ENCODE measurements at places on chromosomes 2 and 18. TPM values are rescaled to one million over a fixed set of nuclear protein-coding genes. Genes with fewer than 3 reads are reported as not detected.

The DNAH6 gene
- polyA plus RNA-seq: 0.10 TPM

The CRYGD gene
- not detected for polyA plus RNA-seq

The PLB1 gene
- polyA plus RNA-seq: 1.3 TPM

The GALNT1 gene
- 37.5 TPM for polyA plus RNA-seq

The TRABD2A gene
- polyA plus RNA-seq: 0.08 TPM

The HOXD13 gene
- polyA plus RNA-seq: not detected

Data from esophagus (tissue), 2 donors.